Stimulated activated naive CD4-positive, alpha-beta T cell treated with Interleukin-2 at 50 U/mL for 16 hours (primary cell): ENCODE measurements at places on chromosomes 13 and 19.

- peak; percentile 25 for DNase-seq
These were observed at the start of gene TMEM221 for GRCh38 chr19:17448131-17448967. Gene TMEM221, minus strand, starts transcription at chr19:17448668. Its CDS starts 206 bp downstream, at chr19:17448462.

- no peak for DNase-seq
These were observed 105.3 kb upstream of the KLF5 start for GRCh38 chr13:72953391-72953965.

DNA sequence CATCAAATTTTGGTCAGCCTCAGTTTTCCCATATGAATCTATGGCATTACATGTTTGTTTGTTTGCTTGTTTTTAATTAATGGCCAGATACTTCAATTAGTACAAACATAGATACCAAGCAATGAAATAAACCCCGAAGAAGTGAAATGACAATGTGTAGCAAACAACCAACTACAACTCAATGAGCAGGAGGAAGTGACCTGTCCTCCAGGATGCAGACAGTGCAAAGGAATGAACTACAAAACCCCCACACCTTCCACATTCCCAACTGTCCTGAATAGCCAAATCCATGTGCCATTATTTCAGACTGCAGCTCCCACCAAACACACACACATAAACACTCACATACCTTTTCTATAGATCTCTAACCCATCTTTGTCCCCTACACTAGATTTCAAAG is 45.0 kb upstream of the FAM124A start:
- DNase-seq = no peak

DNA sequence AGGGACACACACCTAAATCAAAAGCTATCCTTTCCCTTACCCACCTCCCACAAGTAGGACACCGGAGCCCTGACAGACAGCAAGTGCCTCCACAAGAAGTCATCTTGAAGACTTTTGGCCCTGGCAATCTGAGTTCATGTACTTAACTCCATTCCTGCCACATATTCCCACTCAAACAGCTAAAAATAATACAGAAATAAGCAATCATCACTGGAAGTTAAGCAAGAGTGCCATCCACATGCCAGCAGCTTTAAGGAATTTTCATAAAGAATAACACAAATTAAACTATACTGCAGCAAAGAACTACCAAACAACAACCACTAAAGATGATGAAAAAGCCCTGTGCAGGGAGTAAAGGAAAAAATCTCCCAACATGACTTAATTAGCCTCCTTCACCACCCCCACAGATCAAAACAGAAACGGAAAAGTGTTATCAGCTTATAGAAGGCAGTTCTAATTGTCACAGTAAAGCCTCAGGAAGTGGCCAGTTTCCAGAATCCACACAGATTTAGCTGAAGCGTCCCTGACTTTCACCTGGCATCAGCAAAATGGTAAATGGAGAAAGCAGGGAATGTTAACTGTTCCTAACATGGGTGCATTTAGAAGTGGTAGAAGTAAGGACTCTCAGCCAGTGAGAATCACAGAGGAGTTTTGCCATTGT is 343.9 kb downstream of the TBC1D4 start:
- DNase-seq = no peak

DNA sequence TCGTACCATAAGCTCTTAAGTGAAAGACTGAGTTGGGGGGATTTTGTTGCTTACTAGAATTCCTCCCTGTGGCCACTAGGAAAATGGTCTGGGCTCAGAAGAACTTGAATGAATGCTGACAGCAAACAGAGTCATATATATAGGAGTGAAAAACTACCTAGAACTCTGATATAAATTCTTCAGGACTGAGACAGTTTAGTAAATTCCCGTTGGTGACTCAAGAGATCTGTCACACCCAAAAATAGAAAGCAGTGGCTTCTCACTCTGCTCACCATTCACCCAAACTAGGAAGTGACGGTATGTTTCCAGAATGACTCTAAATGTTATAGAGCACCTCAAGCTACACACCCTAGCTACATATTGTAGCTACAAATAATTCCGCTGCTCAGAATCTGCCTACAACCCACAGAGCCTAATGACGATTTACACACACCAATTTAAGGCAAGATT is 116.2 kb downstream of the TBC1D4 start:
- no peak for DNase-seq

GRCh38 chr13:110726726-110727125 is 13.2 kb downstream of the ING1 start:
- DNase-seq = peak; percentile 54

DNA sequence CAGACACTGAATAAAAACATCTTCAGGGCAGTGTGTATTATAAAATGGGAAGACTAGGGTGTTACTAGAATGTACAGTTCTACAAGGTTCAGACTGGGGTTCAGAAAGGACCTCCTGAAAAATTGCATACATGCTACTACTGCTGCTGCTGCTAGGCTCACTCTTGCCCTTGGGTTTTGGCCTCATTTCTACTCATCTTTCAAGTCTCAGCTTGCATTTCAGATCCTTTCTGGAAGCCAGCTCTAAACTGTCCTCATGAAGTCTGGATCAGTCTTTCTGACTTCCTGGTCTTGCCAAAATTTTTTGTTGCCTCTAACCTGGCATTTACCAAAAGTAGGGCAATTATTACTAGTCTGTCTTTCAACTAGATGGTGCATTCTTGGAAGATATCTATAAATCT is 393.3 kb downstream of the DIAPH3 start:
- no peak for DNase-seq

GRCh38 chr19:54312436-54313377 is at the start of gene LILRA5:
Gene LILRA5, minus strand, starts transcription at chr19:54313166. Its CDS starts 147 bp downstream, at chr19:54313019.
- no peak for DNase-seq

- DNase-seq = no peak
These were observed 118.7 kb downstream of the ATP11A start for GRCh38 chr13:112808377-112809140.

DNA sequence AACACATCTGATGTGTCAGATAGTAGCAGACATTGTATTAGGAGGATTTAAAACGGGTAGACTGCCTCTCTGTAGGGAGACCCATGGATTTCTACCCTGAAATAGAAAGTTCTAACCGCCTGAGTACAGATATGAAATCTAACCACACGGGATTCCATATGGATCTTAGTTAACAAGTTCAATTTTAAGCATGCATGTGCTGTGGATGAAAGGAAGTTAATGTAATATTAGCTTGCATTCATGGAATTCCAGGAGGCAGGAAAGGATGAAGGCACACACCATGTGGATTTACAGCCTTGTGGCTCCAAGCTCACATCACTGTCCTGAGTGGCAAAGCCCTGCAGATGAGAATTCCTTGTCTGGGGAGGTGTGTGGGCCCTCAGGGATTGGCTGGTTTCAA is 120.6 kb upstream of the IRS2 start:
- DNase-seq = no peak

GRCh38 chr19:38683393-38684077 is 36.1 kb downstream of the ACTN4 start:
- peak; percentile 65 for DNase-seq

DNA sequence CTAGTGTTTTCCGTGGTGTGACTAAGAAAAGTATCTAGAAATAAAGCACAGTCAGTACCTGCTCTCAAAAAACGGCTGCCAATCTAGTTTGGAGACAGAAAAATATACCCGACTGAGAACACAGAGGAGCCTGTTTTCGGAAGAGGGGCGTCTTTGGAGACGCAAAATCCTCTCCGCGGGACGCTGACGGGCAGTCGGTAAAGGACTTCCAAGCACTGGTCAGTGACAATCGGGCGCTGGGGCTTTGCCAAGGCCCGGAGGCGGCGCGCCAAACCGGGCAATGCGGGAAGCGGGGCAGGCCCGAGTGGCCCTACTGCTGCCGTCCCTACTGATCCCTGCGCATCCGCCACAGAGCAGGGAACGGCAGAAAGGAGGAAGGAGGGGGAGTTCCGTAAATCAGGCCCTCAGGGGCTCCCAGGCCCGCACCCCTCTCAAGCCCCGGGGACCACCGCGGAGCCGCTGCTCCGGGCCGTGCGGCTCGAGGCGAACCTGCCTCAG is 588 bp upstream of the DPY19L3 start:
- no peak for DNase-seq

- DNase-seq = no peak
These were observed at the start of gene TYROBP for GRCh38 chr19:35908010-35908441. Gene TYROBP, minus strand, starts transcription at chr19:35908295. Its CDS starts 67 bp downstream, at chr19:35908228.
